ENCODE measurements at places on chromosomes 11 and 22.

DNA sequence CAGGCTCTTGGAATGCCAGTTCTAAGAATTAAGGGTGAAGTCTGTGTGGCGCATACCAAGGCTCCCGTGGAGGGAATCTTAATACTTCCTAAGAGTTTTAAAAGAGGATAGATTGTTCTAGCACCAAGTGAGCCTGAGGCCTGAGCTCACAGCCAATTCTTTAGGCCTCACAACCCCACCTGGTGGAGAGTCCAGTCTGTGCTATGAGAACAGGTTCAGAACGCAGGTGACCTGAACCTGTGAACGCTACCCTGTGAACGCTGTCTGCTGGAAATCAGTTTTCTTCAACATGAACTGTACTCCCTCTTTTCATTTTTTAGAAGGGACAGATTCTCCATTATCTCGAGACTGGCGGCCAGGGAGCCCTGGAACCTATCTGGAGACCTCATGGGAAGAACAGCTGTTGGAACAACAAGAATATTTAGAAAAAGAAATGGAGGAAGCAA, 43.2 kb upstream of the DLAT start:
- DNase-seq: peak; percentile 75

GRCh38 chr11:109046284-109046992, 375.6 kb upstream of the C11orf87 start:
- DNase-seq: no peak

- no peak for DNase-seq
These were observed 3.5 kb downstream of the OSM start for GRCh38 chr22:30262917-30263741.

- no peak for DNase-seq
These were observed 194.8 kb upstream of the BLID start for GRCh38 chr11:122310766-122311165.

GRCh38 chr11:42311514-42311913, 852.1 kb upstream of the LRRC4C start:
- DNase-seq: no peak

GRCh38 chr11:111785076-111785475, 18.9 kb upstream of the PPP2R1B start:
- no peak for DNase-seq

DNA sequence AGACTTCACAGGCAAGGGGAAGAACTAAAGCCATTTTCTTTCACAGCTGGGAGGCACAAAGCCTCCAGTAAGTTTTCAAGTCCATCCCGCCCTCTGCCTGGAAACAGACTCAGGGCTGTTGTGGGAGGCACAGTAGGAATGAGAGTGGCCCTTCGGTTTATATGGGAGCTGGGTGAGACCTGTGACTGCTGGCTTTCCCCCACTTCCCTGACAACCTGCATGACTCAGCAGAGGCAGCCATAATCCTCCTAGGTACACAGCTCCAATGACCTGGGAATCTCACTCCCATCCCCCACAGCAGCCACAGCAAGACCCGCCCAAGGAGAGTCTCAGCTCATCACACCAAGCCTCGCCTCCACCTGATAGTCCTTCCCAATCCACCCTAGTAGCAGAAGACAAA, 12.1 kb upstream of the TMEM45B start:
- no peak for DNase-seq

DNA sequence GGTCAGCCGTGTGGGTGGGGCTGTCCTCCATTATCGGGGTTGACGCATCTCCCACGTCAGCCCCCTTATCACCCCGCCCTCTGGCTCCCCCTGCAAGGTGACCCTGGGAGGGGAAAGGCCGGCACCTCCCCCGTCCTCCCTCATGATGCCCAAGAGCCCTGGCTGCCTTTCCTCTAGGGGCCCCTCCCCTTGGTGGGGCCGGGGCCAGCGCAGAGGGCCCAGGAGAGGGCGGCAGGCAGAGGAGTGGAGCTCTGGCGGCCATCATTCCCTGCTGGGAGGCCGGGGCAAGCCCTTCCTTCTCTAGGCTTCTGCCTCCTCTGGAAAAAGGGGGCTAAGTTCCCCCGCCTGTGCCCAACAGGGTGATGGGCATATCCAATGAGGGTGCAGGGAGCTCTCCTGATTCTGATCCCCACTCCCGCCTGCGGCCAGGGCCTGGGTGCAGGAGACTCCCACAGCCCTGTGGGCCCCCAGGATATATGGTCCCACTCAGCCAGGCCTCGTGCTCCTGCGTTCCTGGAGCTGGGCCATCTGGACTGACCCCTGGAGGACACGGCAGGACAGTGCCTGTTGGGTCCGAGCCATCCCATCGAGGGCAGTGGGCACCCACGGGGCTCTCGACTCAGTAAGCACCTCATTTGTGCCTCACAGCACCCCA, 12.3 kb downstream of the MYRF start:
- DNase-seq: peak; percentile 81

GRCh38 chr11:69151836-69152235, 3.9 kb upstream of the SMIM38 start:
- DNase-seq: no peak

GRCh38 chr11:126414615-126415014, 59.1 kb downstream of the ST3GAL4 start:
- DNase-seq: no peak

DNA sequence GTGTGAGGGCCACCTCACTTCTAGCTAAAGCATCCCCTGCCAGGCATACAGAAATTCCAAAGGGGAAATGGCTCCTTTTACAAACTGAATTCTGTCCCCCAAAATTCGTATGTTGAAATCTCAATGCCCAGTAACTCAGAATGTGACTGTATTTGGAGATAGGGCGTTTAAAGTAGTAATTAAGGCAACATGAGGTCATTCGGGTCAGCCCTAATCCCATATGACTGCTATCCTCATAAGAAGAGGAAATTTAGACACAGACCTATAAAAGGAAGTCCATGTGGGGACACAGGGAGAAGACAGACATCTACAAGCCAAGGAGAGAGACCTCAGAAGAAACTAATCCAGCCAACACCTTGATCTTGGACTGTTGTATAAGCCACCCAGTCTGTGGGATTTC, 119.1 kb downstream of the CHST1 start:
- DNase-seq: no peak

- DNase-seq: no peak
These were observed 30.6 kb downstream of the MMP13 start for GRCh38 chr11:102924851-102925380.

GRCh38 chr22:49959782-49960158, 802 bp upstream of the PIM3 start:
- DNase-seq: no peak

DNA sequence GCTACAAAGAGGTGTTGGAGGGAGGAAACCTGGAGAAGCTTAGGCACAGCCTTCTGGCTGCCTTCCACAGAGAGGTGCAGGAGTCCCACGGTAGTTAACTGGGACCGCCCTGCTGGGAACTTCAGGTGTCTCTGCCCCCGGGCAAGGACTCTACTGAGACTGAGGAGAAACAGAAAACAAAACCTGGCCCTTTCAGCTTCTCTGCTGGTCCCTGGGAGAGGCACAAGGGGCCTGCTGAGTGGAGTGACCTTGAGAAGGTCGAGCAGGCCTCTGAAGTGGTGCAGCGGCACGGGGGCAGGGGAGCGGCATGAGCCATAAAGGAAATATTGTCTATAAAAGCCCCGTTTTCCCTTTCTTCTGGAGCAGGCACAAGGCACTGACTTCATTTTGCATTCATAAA, 38.9 kb downstream of the NTM start:
- DNase-seq: no peak

- no peak for DNase-seq
These were observed 4.0 kb upstream of the PLAAT5 start for GRCh38 chr11:63494975-63495374.

GRCh38 chr11:46273511-46274205, 3.8 kb upstream of the CREB3L1 start:
- DNase-seq: no peak

DNA sequence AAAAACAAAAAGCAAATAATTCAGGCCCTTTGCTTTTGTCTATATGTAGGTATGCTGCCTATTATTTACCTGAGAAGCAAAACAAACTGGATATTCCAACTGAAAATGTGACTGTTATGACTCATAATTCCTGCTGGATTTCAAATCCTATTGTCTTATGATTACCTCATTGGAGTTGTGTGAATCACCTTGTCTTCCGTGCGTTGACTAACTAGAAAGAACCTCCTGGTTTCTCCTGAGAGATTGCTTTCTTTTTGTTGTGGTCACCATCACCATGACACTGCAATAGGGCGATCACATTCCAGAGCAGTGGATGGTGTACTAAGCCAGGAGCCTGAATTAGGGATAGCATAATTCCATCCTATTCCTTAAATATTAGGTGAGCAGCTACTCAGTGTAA, 23.0 kb upstream of the EXPH5 start:
- DNase-seq: peak; percentile 83

- DNase-seq: no peak
These were observed 14.5 kb downstream of the MUC2 start for GRCh38 chr11:1088927-1089737.

DNA sequence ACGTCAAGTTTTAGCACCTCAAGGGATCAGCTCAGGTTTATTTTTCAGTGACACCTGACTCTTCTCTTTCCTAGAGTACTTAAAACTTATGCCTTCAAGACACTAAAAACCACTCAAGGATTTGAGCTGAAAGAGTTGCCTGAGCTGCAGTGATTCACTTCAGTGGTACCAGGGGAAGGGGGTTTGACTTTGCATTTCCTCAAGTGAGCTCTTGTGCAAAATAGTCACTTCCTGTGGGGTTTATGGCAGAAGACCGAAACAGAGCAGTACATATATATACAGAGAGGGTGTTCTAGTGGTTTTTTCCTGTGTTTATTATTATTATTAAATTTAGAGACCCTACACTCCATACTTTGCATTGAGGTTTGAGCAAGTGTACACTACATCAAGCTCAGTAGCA, 60.7 kb downstream of the DBX1 start:
- no peak for DNase-seq

DNA sequence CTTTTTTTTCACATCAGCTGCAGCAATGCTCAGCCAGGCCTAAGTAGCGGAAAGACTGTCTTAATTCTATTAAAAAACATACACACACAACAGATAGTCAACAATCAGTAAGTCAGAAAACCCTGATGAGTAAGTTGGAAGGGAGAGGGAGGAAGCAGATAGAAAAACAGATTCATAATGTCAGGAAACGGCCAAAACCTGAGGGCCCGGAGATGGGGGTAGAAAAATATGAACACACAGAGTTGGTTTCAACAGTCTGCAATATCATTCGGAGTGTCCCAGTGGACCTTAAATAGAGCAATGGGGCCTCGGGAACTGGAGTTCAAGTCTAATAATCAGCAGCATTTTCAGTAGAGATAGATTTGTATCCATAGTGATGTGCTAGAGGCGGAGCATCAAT, 14.8 kb downstream of the LRRC55 start:
- no peak for DNase-seq

GRCh38 chr22:23542933-23543332, 37.2 kb downstream of the IGLL1 start:
- peak; percentile 86 for DNase-seq

DNA sequence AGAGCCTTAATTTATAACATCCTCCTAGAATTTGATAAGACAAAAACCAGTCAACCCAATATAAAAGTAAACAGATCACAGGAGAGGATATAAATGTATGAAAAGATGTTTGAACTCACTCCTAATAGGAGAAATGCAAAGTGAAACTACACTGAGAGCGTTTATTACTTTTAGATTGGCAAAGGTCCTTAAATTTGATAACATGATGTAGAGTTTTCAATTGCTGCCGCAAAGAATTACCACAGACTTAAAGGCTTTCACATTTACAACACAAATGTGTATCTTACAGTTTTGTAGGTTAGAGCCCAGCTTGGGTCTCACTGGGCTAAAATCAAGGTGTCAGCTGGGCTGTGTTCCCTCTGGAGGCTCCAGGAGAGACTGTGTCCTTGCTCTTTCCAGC, 9.1 kb upstream of the POU2AF2 start:
- DNase-seq: no peak

DNA sequence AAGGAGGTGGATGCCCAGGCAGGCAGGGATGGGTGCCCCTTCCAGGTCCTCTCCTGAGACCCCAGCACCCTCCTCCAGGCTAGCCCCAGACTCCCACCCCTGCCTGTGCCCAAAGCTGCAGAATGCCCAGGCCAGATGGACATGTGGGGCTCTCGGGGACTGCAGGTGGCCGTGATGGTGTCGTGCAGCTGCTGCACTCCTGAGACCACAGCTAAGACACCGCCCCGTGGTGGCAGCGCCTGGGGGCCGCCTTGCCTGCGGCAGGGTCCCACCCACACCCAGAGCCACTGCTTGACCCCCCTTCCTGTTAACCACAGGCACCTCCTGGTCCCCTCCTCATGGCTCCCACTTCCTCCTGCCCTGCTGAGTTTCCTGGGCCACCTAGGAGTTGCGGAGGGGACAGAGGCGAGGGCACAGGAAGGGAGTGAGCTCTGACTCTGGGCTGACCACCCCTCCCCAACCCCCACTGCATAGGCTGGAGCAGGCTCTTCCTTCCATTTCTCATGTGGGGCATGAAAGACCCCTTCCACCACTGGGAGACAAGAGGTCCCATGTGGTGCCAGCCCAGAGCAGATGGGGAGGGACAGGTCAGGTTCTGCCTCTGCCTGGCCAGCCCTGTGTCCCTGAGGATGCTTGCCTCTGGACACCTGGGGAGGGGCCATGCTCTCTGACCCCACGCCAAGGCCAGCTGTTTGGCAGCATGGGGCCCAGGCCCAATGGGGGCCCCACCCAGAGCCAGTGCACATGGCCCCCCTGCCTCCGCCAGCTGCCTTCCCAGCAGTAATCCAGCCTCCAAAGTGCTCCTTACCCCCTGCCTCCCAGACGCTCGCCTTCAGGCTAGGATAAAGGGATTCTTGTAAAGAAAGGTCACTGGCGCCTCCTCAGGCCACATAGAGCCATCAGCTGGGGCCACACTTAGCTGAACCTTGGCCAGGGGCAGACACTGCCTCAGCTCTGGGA, 29.3 kb downstream of the OSBPL5 start:
- no peak for DNase-seq

DNA sequence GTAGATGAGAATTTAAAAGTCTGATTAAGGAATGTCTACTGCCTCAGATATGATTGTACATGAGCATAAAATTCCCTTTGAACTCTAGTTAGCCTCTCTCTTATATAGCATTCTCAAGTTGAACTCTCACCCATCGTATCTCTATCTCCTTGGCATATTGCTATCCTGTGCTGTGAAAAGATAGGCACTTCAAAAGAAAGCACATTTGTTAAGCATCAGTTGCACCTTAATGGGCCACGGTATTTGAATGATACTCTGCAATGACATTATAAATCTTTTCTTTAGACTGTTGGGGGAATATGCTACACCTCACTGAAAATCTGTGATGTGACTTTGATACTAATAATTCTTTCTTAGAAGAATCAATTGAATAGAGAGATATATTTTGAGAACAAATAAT, 570.7 kb downstream of the JRKL start:
- DNase-seq: no peak

- DNase-seq: no peak
These were observed 172.4 kb upstream of the PITPNB start for GRCh38 chr22:28091486-28091885.

DNA sequence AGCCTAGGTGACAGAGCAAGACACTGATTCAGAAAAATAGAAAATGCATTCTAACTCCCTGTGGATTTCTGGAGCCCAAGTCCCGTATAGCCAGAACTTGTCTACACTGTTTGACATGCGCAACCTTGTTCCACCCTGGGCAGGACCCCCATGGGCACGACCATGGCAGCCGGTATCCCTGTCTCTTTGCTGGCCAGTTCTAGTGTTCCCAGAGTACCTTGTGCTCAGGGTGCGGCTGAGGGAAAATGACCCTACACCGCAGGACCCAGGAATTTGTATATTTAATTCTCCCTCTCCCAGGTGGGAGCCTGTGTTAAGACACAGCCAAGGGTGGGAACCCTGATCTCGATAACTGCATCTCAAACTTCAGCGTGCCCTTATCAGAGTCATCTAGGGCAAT, 36.7 kb upstream of the RIC3 start:
- no peak for DNase-seq

Data from retinal pigment epithelial cell (primary cell).